Central memory CD4-positive, alpha-beta T cell (primary cell): ENCODE measurements at places on chromosomes 4 and X.

GRCh38 chr4:176874721-176875445 lies 82.2 kb upstream of the VEGFC start:
- no peak for DNase-seq

- no peak for DNase-seq
These were observed 33.1 kb upstream of the ARHGEF9 start for GRCh38 chrX:63818156-63818555.

DNA sequence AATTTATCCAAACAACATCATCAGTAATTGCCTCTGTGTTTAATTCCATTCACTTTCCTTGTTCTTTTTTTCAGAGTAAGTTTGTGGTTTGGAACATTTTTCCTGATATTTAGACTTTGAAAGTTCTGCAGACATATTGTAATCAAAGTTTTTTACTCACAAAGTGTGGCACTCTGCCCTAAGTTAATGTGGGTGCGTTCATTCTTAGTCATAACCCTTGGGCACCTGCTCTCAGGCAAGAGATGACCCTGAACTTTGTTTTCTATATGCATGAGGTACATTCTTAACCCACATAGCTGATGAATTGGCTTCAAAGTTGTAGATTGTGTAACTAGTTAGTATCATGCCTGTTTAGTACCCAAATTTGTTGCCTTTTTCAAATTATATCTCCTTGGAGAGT lies 424.3 kb downstream of the GRXCR1 start:
- no peak for DNase-seq

DNA sequence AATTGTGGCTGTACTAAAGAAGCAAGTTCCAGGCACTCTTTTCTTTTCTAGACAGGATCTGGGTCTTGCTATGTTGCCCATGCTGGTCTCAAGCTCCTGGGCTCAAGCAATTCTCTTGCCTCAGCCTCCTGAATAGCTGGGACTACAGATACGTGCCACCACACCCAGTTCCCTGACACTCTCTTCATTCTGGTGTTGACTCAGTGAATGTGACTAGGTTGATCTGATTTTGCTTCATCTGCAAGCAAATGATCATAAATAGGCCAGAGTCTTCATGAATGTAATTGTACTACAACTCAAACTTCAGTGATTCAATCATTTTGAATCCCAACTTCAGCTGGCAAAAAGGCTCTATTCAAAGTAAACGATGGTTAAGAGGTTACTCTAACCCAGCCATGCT lies 78.5 kb downstream of the APBB2 start:
- DNase-seq = no peak

DNA sequence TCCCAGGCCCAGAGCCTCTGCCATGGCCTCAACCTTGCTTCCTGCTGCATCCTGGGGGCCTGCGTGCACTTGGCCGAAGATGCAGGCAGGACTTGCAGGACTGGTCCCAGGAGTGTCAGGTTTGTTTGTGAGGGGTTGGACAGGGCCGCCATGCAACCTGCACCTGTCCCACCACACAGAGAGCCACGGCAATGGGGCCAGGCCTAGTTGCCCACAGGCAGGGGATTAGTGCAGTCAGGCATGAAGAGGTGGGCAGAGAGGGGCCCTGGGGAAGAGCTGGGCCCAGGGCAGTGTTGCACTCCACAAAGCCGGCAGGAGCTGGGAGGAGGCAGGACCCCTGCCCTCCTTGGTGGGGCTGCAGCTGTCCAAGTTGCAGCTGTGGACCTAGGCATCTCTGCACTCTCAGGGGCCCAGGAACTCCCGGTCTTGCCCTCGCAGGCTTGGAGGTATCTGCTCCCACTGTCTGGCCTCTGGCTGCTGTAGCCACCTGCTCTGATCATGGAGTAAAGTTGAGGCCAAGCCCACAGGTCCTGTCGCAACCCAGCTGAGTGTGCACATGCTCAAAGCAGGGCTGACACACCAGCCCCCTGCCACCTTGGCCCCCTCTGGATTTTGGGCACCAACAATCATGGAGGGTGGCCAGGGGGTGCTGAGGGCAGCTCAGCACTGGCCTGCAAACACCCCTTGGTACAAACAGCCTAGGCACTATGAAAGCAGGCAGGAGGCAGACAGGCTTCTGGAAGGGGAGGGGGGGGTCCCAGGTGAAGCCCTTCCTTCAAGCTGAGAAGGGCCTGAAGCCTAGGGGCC lies 190.4 kb upstream of the PCDH10 start:
- DNase-seq = no peak

GRCh38 chr4:8348071-8348470 lies 78.5 kb downstream of the HTRA3 start:
- no peak for DNase-seq

- no peak for DNase-seq
These were observed 73.3 kb downstream of the OR13H1 start for GRCh38 chrX:131617182-131617581.

DNA sequence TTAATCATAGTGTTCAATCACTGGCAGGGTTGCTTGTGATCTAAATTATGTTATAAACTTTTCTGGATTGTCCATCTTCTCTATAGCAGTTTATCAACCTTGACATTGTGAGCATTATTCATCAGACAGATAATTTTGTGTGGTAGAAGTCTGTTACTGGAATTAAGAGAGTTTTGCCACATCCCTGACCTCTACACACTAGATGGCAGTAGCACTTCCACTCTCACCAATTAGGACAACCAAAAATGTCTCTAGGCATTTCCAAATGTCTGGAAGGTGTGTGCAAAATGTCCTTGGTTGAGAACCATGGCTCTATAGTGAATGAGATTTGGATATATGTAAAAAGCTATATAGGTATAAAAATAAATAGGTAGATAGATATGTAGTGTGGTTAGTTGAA lies 324.1 kb upstream of the FAM47C start:
- DNase-seq = no peak

- DNase-seq = no peak
These were observed 1.3 kb upstream of the FAT1 start for GRCh38 chr4:186724864-186725468.

DNA sequence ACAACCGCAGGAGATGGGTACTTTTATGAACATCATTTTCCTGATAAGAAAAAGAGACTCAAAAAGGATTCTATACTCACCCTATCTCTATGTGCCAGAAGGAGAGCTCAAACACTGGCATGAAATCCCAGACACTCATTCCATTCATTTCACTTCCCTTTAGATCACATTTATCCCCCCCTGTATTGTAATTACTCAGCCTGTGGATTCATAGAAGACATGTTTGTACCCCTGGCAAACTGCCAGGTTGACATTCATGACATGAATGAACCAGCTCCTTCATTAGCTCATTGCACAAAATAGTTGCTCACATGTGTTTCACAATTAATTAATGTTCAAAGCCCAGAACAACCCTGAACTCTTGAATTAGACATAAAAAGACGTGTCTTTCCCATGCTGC lies 4.9 kb downstream of the SMR3A start:
- no peak for DNase-seq

- DNase-seq = no peak
These were observed 130.0 kb upstream of the LNX1 start for GRCh38 chr4:53721263-53721662.

DNA sequence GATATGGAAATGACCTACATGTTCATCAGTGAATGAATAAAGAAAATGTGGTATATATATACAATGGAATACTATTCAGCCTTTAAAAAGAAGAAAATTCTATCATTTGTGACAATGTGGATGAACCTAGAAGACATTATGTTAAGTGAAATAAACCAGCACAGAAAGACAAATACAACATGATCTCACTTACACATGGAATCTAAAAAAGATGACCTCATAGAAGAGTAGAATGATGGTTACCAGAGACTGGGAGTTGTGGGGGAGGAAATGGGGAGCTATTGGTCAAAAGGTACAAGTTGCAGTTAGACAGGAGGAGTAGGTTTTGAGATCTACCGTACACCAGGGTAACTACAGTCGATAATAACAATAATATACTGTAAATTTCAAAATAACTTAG lies 51.5 kb downstream of the WNK3 start:
- DNase-seq = no peak

GRCh38 chrX:12777670-12778069 lies 13.5 kb upstream of the PRPS2 start:
- DNase-seq = no peak

DNA sequence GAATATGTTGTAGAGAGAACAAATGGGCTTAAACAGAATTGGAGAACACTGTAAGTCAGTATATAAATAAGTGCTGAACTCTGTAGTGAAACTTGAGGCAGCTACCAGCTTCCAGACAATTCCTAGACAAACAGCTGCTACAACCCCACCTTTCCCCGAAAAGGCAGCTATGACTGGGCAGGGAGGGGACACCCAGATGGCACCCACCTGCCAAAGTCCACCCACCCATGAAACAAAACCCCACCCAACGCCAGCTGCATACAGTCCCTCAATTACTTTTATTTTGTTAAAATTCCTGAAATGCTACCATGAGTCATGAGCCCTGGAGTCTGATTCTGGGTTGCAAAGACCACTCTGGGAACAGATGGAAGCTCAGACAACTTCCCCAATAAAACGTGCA lies 24.4 kb downstream of the RELL1 start:
- no peak for DNase-seq

DNA sequence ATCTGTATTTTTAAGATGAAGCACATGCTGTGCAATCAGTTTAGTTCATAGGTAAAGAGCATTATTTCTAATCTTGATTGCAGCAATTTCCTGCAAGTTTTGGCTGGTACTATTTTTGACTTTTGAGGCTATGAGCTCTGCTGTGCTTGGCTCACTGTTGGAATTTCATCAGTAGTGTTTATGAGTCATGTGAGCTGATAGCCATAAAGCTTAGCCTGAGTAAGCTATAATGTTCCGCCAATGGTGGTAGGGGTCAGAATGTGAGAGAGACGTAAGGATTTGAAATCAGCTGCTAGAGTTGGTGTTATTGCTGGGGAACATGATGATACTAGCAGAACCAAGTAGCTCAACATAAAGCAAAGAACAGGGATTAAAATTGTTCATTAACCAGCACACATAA lies 590.9 kb upstream of the GNPDA2 start:
- DNase-seq = no peak

GRCh38 chrX:19630228-19630627 lies 114.9 kb upstream of the MAP3K15 start:
- DNase-seq = no peak

DNA sequence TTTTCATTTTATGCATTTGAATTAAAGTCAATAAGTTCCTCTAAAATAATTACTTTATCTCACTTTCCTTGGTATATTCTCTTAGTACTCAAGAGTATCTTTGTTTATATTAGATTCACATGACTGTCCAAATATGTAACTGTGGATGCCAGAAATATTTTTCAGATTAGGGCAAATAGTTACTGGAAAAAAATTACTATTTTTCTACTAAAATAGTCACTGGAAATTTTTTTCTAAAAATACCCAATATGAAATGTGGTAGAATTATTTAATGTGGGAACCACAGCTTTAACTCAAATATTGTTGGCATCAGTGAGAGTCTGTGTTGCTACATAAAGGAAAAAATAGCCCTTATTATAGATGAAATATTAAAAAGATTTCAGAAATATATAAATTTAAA lies 70.4 kb upstream of the NMU start:
- DNase-seq = no peak

DNA sequence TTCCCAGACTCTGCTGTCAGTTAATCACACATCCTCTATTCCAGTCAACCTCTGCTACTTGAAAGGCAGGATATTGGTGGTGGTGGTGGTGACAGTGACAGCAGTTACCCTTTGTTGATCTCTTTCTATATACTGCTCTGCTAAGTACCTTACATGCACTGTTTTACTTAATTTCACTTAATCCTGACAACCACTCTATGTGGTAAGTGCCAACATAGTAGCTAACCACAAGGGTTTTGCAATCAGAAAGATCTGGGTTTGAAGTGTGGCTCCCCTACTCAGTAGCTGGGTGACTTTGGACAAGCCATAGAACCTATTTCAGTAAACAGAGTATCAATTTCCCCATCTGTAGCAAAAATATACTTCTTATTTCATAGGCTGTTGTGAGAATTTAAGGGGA lies 24.2 kb upstream of the F9 start:
- no peak for DNase-seq

GRCh38 chr4:124833831-124834505 lies 121.4 kb upstream of the ANKRD50 start:
- no peak for DNase-seq

DNA sequence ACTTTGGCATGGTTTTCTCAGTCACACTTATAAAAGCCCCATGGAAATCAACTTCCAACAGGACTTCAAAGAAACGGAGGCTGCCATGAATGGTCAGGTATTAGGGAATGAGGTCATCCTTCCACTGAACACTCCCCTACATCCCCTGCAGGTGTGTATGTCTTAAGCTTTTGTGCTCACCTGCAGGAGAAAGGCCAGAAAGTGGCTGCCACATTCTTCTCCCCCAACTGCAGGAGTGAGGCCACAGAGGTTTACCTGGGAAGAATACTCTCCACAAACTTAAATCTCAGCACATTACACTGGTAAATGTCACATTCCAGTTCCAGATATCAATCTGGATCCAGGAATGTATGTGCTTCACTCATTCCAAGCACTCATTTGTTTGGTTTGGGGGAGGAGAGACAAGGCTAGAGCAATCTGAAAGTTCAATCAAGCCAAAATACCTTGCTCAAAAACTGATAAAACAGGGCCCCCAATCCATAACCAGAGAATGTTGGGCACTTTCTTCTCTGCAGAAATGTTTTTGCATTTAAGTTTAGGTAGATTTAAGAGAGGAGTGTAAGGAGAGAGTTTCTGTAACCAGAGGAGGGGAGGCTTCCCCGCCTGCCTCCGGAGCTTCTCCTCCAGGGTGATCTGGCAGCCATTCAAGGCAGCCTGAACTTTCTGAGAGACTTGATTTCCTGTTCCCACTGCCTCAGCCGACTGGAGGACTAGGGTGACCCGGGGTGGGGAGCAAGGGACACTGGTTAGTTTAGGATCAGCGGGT lies 15.4 kb downstream of the FAM9C start:
- DNase-seq = no peak

GRCh38 chr4:79348405-79348804 lies 22.5 kb upstream of the NAA11 start:
- no peak for DNase-seq

GRCh38 chr4:139599076-139599475 lies 43.1 kb upstream of the SETD7 start:
- DNase-seq = no peak

DNA sequence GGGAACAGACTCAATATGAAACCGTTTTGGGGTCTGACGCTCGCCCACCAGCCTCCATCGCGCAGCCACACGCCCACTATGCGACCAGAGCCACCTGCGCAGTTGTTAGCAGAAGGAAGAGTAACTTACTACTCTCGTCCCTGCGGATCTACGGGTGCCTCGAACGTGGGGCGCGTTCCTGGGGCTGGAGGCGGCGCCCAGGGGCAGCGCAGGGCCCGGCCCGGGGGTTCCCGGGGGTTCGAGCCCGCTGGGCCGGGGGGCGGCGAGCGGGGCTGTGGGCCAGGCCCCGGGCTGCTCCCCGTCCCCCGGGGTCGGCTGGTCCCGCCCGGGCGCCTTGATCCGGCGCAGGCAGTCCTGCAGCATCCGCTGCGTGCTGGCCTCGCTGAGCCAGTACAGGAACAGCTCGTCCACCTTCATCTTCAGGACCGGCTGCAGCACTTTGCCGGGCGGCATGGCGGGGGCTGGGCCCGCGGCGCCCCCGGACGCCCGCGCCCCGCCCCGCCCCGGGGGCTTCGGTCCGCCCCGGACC lies 404 bp downstream of the PPP2R3B start:
- no peak for DNase-seq

- no peak for DNase-seq
These were observed 244.5 kb downstream of the DMD start for GRCh38 chrX:32966821-32967355.
